Natural killer cell treated with Interleukin-12 subunit alpha and Interleukin-12 subunit beta and Interleukin-15 and Interleukin-18, amount 100 ng/mL, for 72 hours (primary cell): ENCODE measurements at places on chromosomes 7 and 10.

DNA sequence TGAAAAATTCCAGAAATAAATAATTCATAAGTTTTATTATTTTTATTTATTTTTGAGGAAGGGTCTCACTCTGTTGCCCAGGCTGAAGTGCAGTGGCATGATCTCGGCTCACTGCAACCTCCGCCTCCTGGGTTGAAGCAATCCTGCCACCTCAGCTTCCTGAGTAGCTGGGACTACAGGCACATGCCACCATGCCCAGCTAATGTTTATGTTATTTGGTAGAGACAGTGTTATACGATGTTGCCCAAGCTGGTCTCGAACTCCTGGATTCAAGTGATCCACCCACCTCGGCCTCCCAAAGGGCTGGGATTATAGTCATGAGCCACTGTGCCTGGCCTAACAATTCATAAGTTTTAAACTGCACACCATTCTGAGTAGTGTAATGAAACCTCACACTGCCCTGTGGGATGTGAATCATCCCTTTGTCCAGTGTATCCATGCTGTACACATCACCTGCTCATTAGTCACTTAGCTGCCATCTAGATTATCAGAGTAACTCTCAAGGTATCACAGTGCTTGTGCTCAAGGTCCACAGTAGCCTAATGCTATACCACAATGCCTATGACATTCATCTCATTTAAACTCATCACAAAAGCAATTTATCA is 17.9 kb downstream of the RTKN2 start:
- DNase-seq = no peak

GRCh38 chr7:30286749-30287148 is 2.4 kb downstream of the ZNRF2 start:
- no peak for DNase-seq

GRCh38 chr7:153398789-153399553 is 639.4 kb downstream of the ACTR3B start:
- DNase-seq = no peak

DNA sequence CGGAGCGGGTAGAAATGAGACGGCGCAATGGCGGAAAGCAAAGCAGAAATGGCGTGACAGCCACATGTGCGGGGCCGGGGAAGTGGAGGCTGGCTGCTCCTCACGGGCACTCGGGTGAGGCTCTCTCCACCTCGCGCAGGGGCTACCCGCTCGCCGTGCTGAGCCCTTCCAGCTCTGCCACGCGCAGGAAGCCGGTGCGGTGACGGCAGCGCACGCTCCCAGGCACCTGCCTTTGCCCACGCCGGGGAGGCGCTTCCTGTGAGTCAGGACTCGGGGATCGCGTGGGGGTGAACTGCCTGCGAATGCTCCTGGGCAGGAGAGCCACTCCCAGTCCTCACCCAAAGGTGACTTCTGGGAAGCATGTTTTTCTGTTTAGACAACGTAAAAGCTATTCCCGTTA is 431.2 kb downstream of the GLRX3 start:
- DNase-seq = no peak

DNA sequence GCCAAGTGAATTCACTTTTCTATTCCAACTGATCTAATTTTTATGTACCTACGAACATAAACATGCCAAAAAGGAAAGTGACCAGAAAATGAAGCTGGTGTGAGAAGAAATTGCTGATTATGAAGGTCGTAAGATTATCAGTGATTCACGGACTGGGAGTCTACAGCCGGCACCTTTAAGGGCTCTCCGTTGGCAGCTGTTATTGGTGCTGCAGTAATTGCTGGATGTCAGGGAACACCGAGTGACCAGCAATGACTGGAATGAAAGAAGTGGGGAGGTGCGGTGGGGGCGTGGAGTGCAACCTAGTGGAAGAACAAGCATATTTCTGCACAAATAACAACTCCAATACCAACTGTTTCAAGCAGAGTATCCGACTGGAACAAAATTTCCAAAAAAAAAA is 109.8 kb upstream of the TARP start:
- DNase-seq = no peak

GRCh38 chr10:125034675-125035074 is 92.8 kb downstream of the ZRANB1 start:
- no peak for DNase-seq

DNA sequence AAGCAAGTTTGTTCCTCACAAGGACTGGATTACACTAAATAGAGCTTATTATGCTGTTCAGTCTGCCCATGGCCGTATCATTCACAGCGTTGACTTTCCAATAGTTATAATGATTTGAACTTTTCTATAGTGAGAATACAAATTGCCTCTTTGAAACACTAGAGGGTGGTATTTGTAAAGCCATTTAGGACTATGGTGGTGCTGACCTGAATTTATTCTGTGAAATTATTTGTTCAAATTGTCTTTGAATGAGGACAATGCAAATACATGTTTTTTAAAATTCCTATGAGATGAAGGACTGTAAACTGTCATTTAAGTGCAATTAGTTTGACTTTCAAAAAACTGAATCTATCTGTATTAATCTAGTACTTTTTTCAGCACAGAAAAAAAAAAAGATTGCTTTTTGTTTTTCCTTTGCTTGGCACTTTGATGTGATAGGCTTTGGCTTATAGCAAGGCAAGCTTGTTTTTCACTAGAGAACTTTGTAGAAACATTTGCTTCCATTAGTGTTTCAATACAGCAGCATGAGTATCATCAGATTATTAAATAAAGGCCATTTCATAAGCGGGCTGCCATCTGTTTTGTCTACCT is 122.7 kb upstream of the TMEM229A start:
- DNase-seq = no peak

- DNase-seq = peak; percentile 71
Measured at GRCh38 chr10:132319853-132320653, 11.9 kb upstream of the LRRC27 start.

GRCh38 chr10:115969591-115969990 is 303.4 kb downstream of the GFRA1 start:
- DNase-seq = no peak

- no peak for DNase-seq
Measured at GRCh38 chr7:16242920-16243319, 178.4 kb downstream of the CRPPA start.

DNA sequence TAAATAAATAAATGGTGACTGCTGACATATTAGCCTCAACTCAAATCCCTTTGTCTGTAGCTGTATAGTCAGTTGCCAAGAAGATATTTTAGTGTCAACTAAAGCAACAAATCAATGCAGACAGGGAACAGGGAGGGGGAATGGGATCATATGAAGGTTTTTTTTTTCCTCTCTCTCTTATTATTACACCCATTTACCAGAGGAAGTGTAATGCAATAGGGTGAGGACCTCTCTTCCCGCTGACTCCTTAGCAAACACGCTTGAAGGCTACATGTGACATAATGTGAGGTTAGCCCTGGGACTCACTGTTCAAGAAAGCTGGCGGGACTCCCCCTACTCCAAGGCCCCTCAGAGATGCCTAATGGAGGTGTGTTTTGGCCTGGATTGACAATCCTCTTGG is 88.2 kb downstream of the CHRM2 start:
- no peak for DNase-seq

DNA sequence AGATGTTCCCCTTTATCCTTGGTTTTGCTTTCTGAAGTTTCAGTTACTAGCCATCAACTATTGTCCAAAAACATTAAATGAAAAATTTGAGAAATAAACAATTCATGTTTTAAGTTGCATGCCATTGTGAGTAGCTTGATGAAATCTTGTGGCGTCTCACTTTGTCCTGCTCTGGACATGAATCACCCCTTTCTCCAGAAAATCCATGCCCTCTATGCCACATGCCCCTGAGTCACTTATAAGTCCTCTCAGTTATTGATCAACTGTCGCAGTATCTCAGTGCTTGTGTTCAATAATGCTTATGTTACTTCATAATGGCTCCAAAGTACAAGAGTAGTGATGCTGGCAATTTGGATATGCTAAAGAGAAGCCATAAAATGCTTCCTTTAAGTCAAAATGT is 208.0 kb upstream of the FERD3L start:
- no peak for DNase-seq

DNA sequence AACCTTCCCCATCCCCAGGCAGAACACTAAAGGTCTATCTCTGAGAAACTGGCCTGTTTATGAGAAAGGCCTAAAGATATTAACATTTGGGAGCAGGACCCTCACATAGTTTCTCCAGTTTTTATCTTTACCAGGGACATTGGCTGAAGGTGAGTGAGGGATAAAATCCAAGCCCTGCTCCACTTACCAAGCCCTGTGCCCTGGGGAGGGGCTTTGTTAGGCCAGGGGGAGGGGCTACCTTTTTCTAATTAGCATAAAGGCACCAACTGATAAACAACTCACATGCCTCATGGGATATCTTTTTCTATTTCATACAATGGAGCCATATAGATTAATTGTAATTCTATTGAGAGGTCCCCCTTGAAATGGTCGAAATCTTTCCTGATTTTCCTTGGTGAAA is 55.9 kb downstream of the RNLS start:
- no peak for DNase-seq

DNA sequence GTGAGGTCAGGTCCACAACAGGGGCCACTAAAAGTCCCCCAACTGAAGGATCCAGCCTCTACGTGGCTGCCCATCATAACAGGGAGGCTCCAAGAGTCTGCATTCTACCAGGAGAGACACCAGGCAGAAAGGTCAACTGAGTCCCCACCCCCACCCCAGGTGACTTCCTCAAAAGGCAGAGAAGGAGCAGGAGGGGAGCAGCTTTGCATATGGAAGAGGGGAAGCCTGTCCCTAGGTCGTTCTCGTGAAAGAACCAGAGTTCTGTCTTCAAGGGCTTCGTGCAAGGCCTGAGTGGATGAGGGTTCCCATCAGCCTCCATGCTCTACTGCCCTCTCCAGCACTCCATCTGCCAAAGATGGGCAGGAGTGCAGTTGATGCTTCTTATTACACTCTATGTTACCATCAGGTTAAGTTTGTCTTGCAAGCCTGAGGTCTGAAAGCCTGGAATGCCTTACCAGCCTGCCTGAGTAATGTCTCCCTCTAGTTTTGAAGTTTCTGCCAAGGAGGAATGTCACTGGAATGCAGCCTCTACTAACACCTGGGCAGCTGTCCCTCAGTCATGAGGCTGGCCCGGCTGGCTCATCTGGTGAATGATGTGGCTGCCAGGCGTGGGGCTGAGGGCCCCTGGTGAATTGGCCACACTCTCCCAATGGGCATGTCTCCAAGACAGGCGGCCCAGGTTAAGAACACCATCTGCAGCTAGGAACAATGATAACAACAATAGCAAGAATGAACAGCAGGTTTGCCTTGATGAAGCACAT is 54.3 kb upstream of the SMNDC1 start:
- DNase-seq = no peak

- DNase-seq = no peak
Measured at GRCh38 chr7:135575296-135575695, 17.6 kb downstream of the NUP205 start.

- no peak for DNase-seq
Measured at GRCh38 chr10:3067859-3068179, 471 bp downstream of the PFKP start.

GRCh38 chr10:73576178-73576889 is 14.8 kb downstream of the USP54 start:
- no peak for DNase-seq

DNA sequence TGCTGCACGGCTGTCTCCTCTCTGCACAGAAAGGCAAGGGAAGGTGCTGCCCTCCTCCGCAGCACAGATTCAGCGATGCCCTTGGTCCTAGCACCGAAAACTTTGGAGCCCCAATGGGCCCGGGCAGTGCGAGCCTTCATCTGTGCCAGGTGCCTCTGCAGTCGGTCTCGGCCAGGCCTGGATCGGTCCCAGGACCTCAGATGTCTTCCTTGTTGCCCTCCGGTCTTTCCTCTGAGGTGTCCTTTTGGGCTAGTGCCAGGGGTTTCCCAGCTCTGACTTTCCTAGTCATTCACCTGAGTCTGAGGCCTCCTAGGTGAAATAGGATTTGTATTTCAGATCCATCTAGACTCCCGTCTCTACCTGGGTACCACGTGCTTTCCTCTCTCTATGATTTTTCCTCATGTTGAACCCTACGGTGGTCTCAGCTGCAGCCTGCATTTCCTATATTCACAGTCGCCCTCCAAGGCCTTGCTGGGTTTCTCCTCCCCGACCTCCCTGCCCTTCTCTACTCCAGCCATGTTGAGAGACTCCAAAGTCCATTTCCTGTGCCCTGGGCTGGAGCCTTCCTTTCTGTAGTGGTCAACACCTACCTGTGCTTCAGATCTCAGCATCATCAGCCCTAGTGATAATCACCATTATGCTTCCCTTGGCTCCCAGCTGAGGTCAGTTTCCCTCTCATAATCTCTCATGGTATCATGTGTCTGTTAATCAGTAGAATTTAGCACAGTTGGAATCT is 92.0 kb upstream of the PRSS58 start:
- DNase-seq = no peak

GRCh38 chr10:49254556-49255318 is 44.2 kb upstream of the C10orf71 start:
- peak; percentile 79 for DNase-seq

- DNase-seq = no peak
Measured at GRCh38 chr7:41954976-41955375, 252.1 kb upstream of the INHBA start.

DNA sequence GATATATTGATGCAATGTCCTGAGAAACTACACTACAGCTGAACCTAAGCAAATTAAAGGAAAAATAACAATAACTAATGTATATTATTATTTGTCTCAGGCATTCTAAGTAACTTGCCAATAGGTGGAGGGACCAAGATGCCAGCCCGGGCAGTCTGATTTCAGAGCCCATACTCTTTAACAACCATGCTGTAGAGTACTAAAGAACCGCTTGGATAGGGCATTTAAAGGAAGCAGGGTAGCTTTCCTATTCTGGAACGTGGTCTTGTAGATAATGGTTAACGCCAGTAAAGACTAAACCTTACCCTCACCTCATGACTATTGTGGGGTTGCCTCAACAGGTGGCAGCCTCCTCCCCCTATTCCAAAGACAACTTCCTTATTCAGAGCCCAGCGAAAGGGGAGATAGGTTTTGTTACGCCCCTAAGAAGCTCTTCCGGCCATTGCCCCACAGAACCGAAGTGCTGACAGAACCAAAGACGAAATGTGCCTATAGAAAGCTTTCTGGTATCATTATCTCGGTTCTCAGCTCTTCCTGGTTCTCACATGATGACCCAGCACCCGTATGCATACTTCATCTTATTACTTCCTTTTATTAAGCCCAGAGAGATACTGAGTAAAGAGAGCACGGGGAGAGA is 707 bp upstream of the C1GALT1 start:
- peak; percentile 72 for DNase-seq

GRCh38 chr10:5584895-5585516 is 60.2 kb downstream of the CALML3 start:
- DNase-seq = no peak

GRCh38 chr10:11145495-11145855 is 127.8 kb downstream of the CELF2 start:
- peak; percentile 81 for DNase-seq

- DNase-seq = no peak
Measured at GRCh38 chr10:91909117-91909677, at the start of gene FGFBP3. FGFBP3 (minus strand) TSS chr10:91909486; CDS start chr10:91908969, 517 bp downstream.

- no peak for DNase-seq
Measured at GRCh38 chr7:157437519-157438061, 100.8 kb downstream of the DNAJB6 start.

DNA sequence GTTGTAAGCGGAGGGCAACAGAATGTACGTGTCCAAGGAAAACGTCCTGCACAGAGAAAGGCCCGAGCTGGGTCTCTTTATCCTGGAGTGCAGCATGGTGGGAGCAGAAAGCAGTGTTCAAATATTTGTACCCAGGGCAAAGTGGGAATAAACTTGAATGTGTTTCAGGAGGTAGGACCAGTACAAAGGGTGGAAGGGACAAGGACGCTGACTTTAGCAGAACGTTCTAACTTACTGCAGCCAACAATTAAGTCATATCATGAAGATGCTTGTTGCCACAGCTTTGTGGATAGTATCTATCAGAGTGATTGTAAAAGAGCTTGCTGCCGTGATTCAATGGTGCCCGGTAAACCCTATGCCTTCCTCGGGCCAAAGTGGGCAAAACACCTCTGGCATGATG is 30.5 kb upstream of the ZC3HAV1L start:
- no peak for DNase-seq

GRCh38 chr10:60684091-60684490 is 94.2 kb upstream of the CDK1 start:
- no peak for DNase-seq
